Epithelial cell of proximal tubule (primary cell): ENCODE measurements at places on chromosomes 7 and 10. TPM values are rescaled to one million over a fixed set of nuclear protein-coding genes. Genes with fewer than 3 reads are reported as not detected.

The HPSE2 gene
- total RNA-seq: not detected in 2 replicates

DNA sequence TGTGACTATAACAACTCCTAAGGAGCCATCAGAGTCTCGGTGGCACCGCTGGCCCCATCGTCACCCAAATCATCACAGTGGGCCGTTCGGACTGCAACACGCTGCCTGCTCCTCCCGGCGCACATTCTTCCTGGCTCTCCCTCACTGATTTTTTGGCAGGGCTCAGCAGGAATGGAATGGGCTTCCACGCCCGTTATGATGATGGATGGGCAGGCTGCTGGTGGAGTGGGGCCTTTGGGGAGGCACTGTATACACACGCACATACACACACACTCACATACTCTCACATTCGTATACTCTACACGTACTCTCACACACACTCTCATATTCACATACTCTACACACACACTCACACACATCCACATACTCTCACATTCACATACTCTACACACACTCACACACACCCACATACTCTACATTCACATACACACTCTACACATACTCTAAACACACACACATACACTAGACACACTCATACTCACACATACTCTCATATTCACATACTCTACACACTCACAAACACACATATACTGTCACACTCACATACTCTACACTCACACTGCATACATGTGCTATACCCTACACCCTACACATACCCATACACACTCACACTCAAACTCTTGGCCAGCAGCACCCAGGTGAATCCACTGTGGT is 99.8 kb downstream of the KCNMA1 start:
- DNase-seq: no peak

DNA sequence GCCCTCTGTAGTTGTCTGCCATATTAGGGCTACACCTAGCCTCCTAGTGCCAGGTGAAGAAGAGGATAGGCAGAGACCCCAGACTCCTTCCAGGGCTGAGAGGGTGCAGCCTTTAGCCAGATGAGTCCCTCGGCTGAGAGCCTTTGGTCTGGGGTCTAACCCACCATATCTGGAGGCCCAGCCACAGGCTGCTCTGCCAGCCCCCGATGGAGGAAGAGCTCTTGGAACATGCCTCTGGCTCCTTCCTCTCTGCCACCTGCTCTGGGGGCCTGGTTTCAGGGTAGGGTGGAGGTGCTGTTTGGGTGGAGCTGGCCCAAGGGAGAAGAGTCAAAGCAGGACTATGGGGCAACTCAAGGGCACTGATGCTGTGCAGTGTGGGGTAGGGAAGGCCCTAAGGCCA is 1.4 kb downstream of the LRRC18 start:
- no peak for DNase-seq

DNA sequence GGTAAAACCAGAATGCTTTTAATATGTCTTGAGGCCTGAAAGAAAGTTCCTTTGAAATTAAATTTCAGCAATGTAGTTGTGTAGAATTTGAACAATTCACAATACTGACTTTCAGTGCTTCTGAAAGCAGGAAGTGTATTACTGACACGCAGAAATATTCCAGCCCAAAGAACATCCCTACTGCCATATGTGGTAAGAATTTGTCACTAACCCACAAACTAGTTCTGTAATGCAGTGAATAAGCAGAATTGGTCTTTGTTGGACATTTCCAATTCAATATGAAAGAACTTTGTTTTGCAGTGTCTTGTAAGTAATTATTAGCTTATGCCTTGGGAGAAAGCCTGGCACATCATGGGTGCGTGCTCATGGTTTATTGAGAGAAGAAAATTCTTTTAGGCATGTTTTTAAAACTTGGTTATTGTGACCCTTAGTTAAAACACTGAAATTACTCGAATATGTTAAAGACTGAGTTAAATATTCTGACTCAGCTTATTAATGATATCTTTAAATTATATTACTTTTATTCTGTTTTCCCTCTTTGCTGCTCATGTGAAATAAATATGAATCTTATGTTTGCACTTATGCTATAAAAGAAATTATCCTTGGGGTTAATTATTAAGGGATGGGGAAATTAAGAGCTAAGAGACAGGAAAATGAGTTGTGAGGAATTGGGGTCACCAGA is 33.4 kb downstream of the PTPN12 start:
- peak; percentile 55 for DNase-seq

The DRGX gene
- total RNA-seq: not detected in 2 replicates

DNA sequence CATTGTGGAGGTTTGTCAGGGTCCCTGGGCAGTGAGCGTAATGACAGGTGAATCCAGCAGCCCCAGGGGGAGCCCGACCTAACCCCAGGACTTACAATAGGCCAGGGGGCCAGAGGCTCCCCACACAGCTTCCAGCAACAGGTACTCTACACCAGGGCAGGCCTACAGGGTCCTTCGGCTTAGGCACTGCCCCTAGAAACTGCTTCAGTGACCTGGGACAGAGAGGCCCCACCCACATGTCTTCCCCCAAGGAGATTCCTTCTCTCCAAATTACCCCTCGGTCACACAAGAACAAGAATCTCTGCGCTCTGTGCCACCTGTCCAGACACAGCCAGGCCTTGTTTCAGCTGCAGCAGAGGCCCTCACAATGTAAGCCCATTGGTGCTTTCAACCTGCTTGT is 24.4 kb downstream of the SKIDA1 start:
- no peak for DNase-seq

The INA gene
- total RNA-seq: 6.5 and 18.4 TPM in 2 replicates

DNA sequence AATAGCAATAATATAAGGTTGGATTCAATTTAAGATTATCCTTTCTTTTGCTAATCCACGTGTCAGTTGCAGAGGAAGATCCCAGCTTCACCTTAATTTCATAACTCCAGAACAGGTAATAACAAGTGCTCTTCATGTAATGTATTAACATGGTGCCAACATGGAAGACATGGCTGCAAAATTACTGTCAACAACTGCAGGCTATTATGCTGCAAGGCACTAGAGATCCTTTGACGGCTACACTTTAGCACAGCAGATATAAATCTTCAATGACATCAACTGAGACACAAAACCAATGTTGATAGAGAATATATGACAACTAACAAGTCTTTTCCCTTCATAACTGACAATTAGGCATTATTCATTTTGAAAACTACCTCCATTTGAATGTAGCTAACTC is 96.1 kb downstream of the RNF133 start:
- DNase-seq: no peak
